ENCODE measurements at places on chromosomes 5 and 9. TPM values are rescaled to one million over a fixed set of nuclear protein-coding genes. Genes with fewer than 3 reads are reported as not detected.

- peak; percentile 98 for DNase-seq
Observed at GRCh38 chr9:89661956-89662717, 57.3 kb downstream of the GADD45G start.

DNA sequence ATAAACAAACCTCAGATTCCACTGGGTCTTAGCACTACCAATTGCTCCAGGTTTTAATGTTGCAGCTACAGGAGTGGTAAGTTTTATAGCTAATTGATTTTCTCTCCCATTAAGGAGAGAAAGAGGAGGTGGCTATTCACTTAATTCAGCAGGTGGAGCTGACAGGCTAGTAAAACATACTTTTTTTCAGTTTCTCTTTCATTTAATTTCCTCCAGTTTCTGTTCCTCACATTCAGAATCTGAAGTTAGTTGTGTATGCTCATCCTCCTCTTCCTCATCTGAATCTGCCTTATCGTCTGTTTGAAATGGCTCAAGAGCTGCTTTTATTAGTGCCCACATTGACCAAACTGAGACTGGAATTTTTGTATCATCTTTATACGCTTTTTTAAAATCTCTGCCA, 98.0 kb downstream of the PLPPR1 start:
- DNase-seq: no peak

DNA sequence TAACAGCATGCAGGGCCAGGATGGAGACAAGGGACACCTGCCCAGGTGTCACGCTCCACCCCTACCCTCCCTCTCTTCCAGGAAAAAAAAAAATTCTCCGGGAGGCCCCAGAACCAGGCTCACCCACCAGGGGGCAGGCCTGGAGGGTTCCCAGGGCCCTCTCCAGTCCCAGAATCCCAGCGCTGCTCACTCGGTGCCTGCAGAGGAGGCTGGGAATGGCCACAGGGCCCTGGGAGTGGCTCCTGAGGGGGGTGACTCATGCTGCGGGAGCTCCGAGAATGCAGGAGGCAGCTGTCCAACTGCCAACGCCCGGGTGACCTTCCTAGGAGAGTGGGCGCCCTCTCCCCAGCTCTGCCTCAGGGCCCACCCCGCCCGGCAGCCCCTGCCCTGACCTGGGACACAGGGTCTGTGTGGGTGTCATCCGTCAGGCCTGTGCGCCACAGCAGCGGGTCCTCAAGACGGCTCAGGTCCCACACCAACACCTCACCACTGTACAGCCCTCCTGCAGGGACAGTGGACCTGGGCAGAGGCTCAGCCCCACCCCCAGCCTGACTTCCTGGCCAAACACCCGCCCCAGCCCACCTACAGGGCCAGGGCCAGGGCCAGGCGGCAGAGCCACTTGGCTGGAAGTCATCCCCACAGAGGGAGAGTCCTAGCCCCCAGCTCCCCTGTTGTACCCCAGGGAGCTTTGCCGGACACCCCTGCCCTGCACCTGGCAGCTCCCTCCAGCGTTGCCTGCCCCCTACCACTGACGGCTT, 21.2 kb downstream of the DYNC2I2 start:
- peak; percentile 91 for DNase-seq

NUTM2F gene
- not detected for total RNA-seq

ASPN gene
- 4.8 TPM for total RNA-seq
